ENCODE measurements at places on chromosomes 7 and 10.

- DNase-seq: no peak
Observed at GRCh38 chr7:98084631-98085030, 22.0 kb upstream of the LMTK2 start.

GRCh38 chr10:62081341-62082270, 180.1 kb downstream of the ARID5B start:
- DNase-seq: no peak

GRCh38 chr10:58857251-58857805, 319.1 kb upstream of the PHYHIPL start:
- DNase-seq: no peak

GRCh38 chr10:50216418-50216817, 34.9 kb downstream of the ASAH2 start:
- DNase-seq: no peak

- no peak for DNase-seq
Observed at GRCh38 chr10:127550861-127551260, 1.8 kb downstream of the NPS start.

DNA sequence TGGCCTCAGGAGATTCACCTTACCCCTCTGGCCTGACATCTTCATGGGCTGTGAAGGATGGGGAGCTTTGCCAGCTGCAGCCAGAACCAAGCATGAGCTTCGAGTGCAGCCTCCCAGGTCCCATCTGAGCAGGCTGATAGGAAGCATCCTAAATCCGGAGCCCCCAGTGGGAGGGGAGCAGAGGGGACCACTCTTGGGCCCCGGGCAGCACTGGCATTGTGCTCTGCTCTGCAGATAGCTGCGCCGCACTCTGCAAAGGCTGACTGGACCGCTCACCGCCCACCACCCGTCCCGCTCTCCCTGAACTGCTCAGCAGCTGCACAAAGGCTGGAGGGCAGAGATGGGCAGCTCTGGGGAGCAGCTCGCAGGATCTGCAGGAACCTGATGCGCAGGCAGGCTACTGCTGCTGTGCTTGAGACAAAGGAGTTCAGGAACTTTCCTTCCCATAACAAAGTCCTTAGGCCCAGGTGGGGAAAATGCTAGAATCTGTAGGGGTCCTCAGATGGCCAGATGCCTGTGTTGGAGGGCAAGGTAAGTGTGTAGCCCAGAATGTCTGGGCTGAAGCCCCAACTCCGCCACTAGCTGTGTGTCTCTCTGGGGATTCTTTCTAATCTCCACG, 51.8 kb downstream of the ARHGAP22 start:
- DNase-seq: no peak

DNA sequence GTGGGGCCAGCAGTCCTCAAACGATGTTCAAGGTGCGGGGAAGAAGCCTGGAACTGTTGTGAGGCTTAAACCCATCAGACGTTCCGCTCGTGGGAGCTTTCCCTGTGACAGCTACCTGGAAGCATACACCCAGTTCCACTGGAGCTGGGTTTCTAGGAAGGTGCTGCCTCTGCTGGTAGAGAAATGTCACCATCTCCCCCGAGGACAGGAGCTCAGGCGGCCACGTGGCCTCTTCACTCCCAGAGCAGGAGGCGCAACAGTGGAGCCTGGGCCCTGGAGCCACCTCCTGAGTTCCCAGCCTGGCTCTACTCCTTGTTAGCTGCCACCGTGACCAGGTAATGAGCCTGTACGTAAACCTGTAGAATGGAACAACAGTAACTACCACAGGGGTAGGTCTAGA, 156.1 kb downstream of the ADARB2 start:
- no peak for DNase-seq

DNA sequence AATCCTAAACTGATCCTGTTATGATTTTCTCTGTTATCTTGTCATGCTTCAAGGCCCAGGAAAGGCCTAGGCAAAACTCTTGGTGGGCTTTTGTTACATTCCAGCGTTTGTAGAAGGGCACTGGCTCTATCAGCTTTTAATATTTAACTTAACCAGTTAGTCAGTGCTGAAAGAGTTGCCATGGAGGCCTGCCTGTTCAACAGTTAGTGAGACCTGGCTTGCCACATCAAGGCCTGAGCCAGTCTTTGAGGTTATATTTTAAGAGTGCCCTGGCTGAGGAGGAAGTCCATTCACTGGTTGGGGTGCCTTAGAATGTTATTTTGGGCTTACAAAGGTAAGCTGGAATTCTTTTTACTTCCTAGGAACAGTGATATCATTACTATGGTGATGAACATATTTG, 144.1 kb upstream of the NRG3 start:
- DNase-seq: no peak

- no peak for DNase-seq
Observed at GRCh38 chr10:70459061-70459773, 17.7 kb upstream of the NODAL start.

DNA sequence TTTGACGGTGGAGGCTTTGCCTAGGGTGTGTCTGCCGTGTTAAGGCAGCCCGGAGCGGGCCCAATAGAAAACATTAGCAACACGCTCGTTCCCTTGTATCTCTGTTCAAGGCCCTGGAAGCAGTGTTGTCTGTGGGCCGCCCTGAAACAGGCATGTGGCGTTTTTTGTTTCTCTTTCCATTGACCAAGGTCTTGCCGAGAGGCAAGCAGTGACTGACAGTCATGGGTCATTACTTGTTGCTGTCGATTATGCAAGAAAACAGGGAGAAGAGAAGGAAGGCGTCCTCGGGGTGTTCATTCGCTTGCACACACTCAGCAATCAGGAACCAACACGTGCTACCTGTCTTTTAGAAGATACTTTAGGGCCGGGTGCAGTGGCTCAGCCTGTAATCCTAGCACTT, 92.5 kb downstream of the EZH2 start:
- no peak for DNase-seq

DNA sequence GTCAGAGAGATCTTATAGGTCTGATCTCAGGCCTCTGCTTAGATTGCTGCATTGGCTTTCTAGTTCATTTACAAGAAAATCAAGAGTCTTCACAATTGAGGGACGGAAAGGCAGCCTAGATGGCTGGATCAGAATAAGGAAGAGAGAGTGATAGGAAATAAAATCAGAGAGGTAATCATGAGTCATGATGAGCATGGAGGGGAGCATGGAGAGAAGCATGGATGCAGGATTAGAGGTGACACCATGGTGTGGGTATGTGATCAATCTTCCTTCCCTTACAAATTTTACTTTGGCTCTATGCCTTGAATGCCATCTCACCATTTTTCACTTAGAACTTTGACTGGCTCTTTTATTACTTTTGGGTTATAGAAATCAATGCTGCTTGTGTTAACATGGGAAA, 1.4 kb downstream of the BCCIP start:
- no peak for DNase-seq

- no peak for DNase-seq
Observed at GRCh38 chr10:132876131-132876860, 66.1 kb downstream of the CFAP46 start.

DNA sequence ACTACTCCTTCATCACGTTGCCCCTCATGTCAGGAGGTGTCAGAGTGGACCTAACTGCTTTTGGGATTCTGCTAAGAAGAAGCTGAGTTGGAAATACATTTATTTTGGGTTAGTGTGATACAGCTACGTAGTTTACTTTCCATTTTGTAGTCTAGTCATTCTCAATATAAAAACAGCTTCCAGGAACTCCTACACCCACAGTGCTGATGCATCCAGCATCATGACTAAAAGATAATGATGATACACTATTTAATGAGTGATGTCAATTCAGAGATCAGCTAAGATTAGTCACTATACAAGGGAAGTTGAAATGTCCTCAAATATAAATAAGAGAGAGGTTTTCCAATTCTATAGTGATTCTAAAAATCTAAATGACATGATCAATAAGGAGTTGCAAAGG, 264.2 kb upstream of the SLC26A5 start:
- DNase-seq: no peak

DNA sequence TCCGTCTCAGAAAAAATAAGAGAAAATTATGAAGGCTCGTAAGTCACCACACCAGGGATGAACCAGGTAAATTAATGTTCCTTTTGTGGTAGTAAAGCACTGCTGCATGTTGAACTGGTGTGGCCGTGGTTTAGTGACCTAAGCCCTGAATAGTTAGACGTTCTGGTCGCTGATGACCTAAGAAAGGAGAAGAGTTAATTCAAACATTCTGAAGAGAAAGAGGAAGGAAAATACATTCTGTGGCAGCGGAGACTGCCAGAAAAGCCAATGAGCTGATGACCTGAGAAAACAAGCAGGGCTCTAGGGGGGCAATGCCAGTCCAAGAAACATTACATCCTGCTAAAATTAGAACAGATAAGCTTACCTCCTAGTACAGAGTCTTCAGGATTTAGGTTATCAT, 17.5 kb downstream of the DNAJC9 start:
- DNase-seq: no peak

GRCh38 chr10:108765794-108766193, 1157.5 kb downstream of the XPNPEP1 start:
- DNase-seq: no peak

DNA sequence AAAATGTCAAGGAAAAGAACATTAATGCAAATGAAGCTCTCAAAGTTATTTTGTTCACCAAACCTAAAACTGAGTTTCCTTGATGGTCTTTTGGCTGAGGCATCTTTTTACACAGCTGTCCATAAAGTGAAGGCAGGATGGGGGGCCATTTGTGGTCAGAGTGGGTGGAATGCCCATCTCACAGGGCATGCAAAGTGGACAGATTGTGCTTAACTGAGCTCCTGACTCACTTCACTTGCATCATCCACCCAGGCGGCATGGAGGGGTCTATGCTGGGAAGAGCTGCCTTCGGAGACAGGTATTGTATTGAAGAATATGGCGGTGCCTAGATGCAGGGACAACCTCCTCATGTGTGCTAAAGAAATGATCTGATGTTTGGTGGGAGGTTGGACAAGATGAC, 905.3 kb downstream of the KCNMA1 start:
- DNase-seq: no peak

- no peak for DNase-seq
Observed at GRCh38 chr10:84991301-84991700, 662.9 kb downstream of the CCSER2 start.

DNA sequence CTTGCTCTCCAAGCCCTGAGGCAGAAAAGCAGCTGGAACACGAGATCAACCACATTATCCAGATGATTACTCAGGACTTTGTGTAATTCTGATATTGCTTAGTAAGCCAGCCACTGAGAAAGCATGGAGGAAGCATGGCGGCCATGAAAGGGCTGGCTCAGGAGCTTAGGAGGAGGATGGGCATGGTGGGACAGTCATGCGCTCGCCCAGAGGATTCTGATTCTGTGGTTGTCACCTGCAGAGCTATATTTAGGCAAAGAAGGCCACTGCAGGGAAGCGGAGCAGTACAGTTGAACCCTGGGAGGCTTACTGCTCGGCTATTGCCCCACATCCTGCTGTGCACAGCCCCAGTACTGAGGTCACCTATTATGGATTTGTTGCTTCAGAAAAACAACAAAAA, 128.8 kb upstream of the DNAJB12 start:
- DNase-seq: no peak

DNA sequence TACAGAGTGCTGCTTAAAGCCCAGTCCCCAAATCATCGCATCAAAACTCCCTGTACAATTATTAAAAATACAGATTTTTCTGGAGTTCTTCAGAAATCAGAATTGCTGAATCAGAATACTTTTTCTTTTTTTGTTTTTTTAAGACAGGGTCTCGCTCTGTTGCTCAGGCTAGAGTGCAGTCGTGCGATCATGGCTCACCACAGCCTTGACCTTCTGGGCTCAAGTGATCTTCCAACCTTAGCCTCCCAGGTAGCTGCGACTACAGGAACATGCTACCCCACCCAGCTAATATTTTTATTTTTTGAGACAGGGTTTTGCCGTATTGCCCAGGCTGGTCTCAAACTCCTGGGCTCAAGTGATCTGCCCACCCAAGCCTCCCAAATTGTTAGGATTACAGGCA, 3.9 kb downstream of the BBIP1 start:
- no peak for DNase-seq

- DNase-seq: no peak
Observed at GRCh38 chr7:66157060-66157459, 42.4 kb downstream of the CRCP start.

DNA sequence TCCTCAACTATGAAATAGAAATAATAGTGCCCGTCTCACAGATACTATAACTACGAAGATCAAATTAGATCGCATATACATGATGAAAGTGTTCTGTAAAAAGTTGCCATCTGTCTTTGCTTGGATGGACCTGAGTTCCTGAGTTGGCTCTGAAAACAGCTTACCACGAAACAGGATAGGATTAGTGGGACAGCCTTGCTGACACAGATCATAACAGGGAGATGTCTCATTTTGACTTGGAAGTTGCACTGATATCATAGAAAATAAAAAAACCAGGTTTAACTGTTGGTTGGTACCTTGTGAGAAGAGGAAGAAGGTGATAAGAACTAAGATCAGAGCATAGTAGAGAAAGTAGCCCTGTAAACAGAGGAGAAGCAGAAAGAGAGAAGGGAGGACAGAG, 79.3 kb upstream of the AGBL3 start:
- DNase-seq: no peak

GRCh38 chr10:88927416-88927690, 25.2 kb downstream of the ACTA2 start:
- DNase-seq: no peak

- peak; percentile 41 for DNase-seq
Observed at GRCh38 chr10:124697837-124698544, 46.2 kb downstream of the FAM53B start.

DNA sequence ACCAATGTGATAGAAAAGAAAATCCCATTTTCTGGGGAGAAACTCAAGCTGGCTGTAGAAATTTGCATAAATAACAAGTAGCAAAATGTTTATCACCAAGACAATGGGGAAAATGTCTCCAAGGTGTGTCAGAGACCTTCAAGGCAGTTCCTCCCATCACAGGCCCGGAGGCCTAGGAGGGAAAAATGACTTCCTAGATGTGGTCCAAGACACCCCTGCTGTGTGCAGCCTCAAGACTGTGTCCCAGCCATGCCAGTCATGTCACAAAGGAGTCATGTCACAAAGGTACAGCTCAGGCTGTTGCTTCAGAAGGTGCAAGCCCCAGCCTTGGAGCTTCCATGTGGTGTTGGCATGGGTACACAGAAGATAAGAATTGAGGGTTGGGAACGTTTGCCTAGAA, 33.7 kb upstream of the THSD7A start:
- DNase-seq: no peak

- DNase-seq: no peak
Observed at GRCh38 chr10:80684259-80684658, 146.6 kb downstream of the SH2D4B start.

DNA sequence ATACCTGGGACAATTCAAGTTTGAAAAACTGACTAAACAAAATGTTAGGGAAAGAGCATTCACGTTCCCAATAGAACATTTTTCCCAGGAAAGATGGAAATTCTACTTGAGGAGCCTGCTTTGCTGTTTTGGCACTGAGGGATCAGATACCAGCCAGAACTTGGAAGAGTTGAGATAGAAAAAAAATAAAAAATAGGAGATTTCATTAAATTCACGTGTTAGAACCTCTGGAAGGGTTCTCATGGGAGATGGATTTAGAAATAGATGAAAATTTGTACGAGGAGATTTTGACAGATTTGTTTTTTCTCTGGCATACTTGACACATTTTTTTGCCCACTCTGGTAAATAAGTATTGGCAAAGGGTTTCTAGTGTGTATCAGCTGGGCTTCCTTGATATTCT, 63.7 kb downstream of the CELF2 start:
- no peak for DNase-seq
